ENCODE measurements at places on chromosomes 2 and 18.
A peak's percentile ranks its signal among the peaks of the same experiment; 100 is the strongest.

DNA sequence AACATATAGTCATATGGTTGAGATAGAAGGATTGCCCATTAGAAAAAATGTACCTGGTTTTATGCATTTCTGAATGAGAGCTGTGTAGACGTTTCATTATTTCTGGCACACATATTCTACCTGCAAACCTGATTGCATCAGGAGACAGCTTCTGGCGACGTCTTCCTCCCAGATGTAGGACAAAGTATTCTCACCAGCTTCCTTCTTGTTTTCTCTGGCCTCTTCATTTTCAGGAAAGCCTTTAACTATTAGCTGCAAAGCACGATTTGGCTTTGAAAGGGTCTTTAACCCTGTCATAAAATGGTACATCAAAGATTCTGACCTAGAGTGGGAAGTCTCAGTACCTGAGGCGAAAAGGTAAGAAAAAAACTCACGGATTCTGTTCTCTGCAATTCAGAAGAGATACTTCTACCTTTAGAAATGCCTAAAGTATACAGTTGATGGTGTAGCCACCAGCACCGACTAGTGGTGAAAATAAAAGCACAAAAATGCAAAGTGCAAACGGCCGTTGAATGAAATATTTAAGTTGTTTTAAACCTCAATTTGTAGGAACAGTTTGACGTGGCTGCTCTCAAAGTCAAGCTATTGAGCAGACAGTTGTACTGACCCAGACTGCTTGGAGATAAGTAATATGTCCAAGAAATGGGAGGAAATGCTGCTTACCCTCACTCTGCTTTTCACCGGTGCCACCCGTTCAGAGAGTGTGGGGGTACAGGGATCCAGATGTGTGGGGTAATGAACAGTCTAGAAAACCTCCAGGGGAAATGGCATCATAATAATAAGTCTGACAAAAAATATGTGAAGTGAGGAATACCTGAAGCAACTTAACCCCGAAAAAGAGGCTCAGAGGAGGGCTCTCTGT is 20.2 kb downstream of the IL18RAP start:
- DNase-seq, result peak; percentile 29

DNA sequence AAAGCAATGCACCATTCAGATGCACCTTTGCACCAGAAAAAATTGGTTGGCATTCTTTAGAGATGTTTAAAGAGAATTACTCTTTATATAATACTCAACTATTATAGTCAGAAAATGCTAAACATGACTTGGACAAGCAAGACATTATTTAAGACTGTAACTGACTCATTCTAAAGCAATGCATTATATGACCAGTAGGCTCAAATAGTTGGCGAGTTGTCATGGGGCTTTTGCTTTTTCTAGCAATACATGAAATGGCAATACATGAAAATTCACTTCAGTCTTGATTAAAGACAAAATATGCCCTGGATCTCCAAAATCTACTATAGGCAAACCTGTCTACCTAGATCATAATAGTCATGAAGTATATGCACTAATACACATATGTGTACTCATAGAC is 216.9 kb upstream of the VWC2L start:
- peak; percentile 79 for DNase-seq

GRCh38 chr2:133241224-133241571 is 327.1 kb downstream of the NCKAP5 start:
- DNase-seq, result peak; percentile 71

DNA sequence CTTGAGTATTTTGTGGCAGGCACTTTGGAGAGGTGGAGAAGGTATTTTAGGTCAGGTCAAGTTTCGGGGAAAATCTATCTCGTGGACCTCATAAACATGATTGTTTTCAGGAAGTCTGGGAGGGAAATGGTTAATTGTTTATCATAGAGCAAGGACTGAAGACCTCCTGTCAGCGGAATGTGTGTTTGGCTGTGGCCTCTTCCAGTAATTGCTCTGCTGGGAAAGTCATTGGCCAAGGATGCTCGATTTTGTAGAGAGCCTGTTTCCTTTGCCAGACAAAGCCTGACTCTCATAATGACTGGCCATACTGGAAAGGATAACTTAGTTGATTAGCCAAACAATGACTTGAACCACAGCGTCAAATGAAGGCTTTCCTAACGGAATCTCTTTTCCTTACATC is 30.0 kb downstream of the IL1R2 start:
- DNase-seq, result peak; percentile 67

DNA sequence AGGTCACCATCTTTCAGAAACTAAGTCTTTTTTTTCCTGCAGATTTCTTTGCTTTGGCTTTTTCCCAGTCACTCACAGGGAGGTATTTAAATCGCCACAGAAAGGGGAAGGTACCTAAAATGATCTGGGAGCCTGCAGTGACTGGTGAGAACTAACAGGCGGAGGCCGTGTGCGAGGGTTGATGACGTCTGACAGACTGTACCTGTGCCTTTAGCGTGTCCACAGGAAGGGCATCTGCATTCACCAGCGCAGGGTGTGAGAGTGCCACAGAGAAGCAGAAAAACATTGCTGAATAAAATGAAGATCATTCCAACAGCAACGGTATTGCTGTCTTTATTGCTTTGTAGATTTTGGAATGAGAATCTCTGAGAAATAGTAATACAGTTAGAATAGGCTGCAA is 5.7 kb downstream of the CTDP1 start:
- no peak for DNase-seq

DNA sequence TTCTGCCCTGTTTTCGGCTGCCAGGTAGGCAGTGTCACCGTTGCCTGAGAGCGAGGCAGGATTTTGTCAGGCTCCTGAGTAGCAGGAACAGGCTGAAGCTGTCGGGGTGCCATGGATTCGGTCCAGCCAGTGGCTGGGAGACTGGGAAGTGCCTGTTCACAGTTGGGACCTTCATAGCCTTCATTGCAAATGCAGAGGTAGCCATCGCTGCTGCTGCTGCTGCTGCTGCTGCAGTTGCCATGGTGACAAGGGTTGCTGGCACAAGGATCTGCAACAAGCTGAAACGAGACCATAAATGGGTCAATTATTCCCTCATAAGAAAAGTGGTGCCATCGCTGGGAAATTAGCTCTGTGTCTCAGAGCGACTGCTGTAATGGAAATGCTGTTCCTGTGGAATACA is 122.7 kb downstream of the DNER start:
- no peak for DNase-seq

- peak; percentile 89 for DNase-seq
Measured at GRCh38 chr2:12303181-12304030, 413.3 kb upstream of the TRIB2 start.

GRCh38 chr2:152071092-152071491 is 27.8 kb downstream of the CACNB4 start:
- no peak for DNase-seq

DNA sequence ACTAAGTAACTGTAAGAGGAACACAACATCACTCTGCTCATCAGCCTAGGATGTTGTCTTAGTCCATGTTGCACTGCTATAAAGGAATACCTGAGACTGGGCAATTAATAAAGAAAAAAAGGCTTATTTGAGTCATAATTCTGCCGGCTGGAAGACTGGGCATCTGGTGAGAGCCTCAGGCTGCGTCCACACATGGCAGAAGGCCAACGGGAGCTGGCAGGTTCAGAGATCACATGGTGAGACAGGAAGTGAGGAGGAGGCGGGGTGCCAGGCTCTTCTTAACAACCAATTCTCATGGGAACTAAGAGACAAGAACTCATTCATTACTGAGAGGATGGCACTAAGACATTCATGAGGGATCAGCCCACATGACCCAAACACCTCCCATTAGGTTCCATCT is 46.8 kb downstream of the EPG5 start:
- peak; percentile 18 for DNase-seq

GRCh38 chr2:112840068-112840445 is 3.5 kb upstream of the IL1B start:
- peak; percentile 31 for DNase-seq

- DNase-seq, result peak; percentile 89
Measured at GRCh38 chr2:74003494-74004211, 18.9 kb downstream of the TET3 start.

DNA sequence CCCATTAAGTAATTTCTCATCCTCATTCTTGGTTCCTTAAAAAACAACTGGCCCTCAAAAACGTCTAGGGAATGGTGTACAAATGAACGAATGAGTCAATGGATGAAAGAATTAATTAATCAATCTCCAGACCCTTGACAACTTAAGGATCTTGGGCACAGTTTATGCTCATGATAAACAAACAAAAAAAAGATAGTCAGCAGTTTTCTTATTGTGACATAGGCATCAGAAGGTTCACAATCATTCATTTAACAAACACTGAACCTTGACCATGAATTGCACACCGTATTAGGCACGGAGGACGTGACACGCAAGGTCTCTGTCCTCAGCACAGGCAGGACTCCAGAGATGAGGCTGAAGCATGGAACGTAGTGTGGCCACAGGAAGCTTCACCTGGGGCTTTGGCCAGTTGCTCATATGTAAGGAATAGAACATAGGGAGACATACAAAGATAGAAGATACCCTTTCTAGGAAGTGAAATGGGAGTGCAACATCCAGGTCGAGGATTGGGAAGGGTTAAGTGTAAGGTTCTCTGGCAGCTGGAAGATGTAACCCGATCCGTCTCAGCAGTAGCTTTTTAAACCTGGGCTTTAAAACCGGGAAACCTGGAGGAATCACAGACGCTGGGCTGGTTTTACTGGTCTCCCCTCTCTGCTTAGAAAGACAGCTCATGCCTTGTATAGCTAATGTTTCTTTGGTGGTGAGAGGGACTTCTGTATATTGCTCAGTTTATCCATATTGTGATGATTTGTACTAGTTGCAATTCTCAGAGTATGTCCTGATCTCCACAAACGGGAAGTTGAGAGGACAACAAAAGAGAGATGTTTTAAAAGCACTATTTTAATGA is 8.9 kb upstream of the LTBP1 start:
- DNase-seq, result peak; percentile 17

DNA sequence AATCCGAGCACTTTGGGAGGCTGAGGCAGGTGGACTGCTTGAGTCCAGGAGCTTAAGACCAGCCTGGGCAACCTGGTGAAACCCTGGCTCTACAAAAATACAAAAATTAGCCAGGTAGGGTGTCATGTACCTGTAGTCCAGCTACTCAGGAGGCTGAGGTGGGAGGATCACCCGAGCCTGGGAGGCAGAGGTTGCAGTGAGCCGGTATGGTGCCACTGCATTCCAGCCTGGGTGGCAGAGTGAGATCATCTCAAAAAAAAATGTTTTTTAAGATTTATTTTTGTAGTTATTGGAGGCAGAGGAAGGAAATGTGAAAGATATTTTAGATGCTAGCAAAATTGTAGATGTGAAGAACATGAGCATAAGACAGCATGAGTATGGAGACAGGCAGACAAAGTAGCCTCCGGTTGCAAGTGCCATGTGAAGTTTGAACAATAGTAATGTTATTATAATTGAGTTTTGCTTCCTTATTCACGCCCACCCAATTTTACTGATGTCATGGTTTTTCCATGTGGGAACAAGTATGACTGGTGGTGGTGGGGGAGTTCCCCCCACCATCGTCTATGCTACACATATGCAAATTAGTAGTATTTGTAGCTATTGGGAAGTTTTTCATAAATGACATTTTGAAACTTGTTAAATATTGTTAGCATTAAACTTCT is 18.0 kb downstream of the REL start:
- DNase-seq, result no peak

GRCh38 chr2:34570266-34570872 is 971.3 kb upstream of the FAM98A start:
- DNase-seq, result no peak

DNA sequence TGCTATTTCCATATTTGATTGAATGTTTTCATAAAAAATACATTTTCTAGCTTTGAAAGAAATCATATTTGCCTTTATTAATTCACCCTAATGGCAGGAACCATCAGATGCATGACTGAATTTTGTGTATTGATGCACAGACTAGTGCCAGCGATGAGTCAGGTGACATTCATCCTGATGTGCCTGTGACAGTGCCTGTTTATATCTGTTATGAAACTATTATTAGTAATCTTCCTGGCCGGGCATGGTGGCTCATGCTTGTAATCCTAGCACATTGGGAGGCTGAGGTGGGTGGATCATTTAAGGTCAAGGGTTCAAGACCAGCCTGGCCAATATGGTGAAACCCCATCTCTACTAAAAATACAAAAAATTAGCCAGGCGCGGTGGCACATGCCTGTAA is 170.0 kb downstream of the TSN start:
- DNase-seq, result no peak

GRCh38 chr18:62069556-62069955 is 117.3 kb downstream of the PIGN start:
- DNase-seq, result peak; percentile 21

DNA sequence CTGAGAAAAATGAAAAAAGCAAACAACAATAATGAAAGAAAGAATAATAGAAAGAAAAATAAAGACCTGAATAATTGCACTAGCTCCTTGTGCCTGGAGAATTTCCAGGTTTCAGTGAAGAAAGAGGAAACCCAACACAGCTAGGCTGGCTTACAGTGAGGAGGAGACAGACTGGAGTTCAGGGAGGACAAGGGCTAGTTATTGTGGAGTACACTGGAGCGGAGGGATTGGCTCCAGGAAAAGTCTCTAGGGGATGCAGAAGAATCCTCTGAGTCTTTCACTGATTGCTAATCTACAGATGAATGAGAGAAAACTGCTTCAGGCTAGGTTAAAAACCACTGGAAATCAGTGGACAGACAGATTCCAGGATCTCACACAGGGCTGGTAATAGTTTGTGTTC is 163.6 kb upstream of the RBMS1 start:
- DNase-seq, result peak; percentile 50

- DNase-seq, result no peak
Measured at GRCh38 chr2:10028988-10029874, 14.1 kb upstream of the KLF11 start.

- DNase-seq, result no peak
Measured at GRCh38 chr18:39635966-39636365, 2070.4 kb upstream of the CELF4 start.

- DNase-seq, result peak; percentile 71
Measured at GRCh38 chr18:57846258-57846657, 43.1 kb upstream of the ATP8B1 start.

- DNase-seq, result no peak
Measured at GRCh38 chr2:20696366-20696765, 29.4 kb downstream of the GDF7 start.

- no peak for DNase-seq
Measured at GRCh38 chr2:197073701-197074433, 147.4 kb upstream of the PGAP1 start.

DNA sequence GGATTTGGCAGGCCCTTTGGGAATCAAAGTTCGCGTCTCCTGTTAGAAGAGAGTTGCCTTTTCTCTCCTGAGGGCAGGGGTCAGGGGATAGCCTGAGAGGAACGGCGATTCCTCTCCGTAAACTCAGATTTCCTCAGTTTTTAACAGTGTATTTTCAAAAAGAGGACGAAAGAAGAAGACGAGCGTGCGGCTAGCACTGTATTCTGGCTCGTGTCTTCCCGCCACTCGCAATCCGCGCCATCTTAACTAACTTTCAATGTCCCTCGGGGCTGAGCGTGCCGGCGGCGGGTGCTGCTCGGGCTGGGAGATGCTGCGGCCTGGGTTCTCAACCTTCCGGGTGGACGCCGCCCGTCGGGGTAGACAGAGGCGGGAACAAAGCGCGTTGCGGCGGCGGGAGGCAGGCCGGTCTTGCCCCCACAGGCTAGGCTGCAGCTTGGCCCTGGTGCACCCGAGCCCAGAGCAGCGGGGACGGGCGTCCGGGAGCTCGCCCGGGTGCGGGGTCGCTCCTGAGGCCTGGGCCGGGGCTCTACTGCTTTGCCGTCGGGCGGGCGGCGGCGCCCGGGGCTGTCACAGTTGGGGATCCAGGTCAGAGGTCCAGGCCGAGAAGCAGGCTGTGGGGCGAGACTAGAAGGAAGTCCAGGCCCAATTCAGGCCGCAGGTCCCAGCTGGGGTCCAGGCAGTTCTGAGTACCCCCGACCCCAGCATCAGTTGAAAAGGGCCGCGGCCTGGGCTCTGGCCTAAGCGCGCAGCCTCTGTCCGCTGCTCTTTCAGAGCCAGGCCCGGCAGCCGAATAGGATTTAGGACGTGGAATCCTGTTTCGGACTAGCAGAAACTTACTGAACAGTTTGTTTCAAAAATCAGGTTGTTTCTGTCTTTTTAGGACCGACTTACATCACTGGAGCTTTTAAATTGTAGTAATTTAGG is 11.8 kb downstream of the TBR1 start:
- DNase-seq, result no peak
